ENCODE measurements at places on chromosomes 2 and 18. TPM values are rescaled to one million over a fixed set of nuclear protein-coding genes. Genes with fewer than 3 reads are reported as not detected.

FRZB gene
- total RNA-seq: not detected

VWA3B gene
- total RNA-seq: not detected

FSIP2 gene
- 0.32 TPM for total RNA-seq

SLC9A4 gene
- 0.11 TPM for total RNA-seq

NETO1 gene
- total RNA-seq: not detected

EPB41L3 gene
- total RNA-seq: 0.13 TPM

LYPD6B gene
- total RNA-seq: not detected

RAPH1 gene
- total RNA-seq: 13.5 TPM

KIF3C gene
- total RNA-seq: 3.0 TPM

CCT4 gene
- total RNA-seq: 207 TPM
